ENCODE measurements at places on chromosomes 4 and X. TPM values are rescaled to one million over a fixed set of nuclear protein-coding genes. Genes with fewer than 3 reads are reported as not detected.

- DNase-seq, result no peak
Measured at GRCh38 chr4:77600521-77601451, 4.8 kb upstream of the CXCL13 start.

DNA sequence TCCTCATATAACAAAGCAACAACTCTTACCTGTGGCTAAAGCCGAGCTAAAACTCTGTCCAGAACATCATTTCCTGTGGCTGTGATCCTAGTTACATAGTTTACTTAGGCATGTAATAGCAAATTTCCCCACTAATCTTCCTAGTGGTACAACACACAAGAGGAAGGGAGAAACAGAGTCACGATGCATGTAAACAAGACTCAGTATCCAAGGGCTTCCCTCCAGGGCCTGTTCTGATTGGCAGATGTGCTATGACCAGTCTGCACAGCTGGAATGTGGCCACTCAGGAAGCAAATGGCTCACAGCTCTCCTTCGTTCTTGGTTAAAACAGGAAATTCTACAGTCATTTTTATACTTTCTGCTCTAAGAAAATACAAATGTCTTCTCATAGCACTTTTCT, 49.2 kb upstream of the PRSS48 start:
- no peak for DNase-seq

Gene AADAT
- 12.3 TPM for total RNA-seq

Gene OTOP1
- total RNA-seq, result not detected

- DNase-seq, result no peak
Measured at GRCh38 chr4:169826634-169827187, 69.0 kb upstream of the HPF1 start.

Measured in chondrocyte (in vitro differentiated cells).